ENCODE measurements at places on chromosomes 6 and 20. TPM values are rescaled to one million over a fixed set of nuclear protein-coding genes. Genes with fewer than 3 reads are reported as not detected.

DNA sequence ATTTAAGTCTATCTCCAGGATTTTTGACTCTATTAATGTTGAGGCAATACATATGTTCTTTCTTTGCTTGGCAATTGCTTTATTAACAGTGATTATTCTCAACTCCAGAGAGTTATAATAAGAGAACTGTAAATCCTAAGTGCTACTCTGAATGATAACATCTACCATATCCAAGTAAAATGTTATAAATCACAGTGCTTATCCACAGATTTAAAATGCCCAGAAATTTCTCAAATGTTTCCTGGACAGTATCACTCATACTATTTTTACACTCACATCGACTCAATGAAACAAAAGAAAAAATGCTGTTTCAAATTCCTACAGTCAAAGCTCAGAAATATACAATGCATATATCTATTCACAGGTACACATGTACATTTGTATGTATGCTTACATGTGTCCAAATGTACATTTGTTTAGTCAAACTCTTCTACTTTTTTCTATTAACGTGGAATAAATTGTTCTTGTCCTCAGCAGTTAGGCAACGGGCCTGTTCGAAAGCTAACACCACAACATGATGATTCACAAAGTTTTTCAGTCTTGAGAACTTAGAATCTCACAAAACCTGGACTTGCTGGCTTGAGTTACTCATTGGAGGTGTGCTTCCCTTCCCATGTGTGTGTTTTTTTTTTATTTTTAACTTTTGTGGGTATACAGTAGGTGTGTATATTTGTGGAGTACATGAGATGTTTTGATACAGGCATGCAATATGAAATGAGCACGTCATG is 193.0 kb downstream of the GJA10 start:
- DNase-seq: no peak

DNA sequence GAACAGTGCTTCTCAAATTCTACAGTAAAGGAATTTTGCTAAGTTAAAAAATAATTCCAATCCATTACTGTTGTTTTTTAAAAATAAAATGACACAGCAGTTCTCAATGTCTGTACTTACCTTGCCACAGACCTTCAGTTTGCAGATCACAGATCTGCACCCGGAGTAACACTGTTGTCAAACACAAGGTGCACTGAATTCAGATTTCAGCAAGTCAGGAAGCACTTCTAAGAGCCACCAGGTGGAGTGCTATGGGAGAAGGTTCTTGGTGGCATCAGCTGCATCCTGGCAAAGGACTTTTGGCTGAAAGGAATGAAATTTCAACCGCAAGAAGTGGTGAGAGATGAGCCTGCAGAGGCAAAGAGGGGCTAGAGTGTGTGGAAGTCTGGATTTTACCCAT is 17.4 kb downstream of the RSPH4A start:
- no peak for DNase-seq

GRCh38 chr6:30769088-30769852 is 24.9 kb upstream of the IER3 start:
- no peak for DNase-seq

GRCh38 chr6:29769336-29769735 is 46.1 kb downstream of the HLA-F start:
- no peak for DNase-seq

- no peak for DNase-seq
Measured at GRCh38 chr6:73719046-73719445, 23.0 kb downstream of the CD109 start.

Gene FABP7
- not detected for total RNA-seq

Gene PAK5
- total RNA-seq: not detected

Gene KCNB1
- total RNA-seq: 2.3 TPM

Gene NHSL1
- total RNA-seq: 53.1 TPM

Gene FOXF2
- 6.9 TPM for total RNA-seq
